ENCODE measurements at places on chromosomes 6 and 20.

DNA sequence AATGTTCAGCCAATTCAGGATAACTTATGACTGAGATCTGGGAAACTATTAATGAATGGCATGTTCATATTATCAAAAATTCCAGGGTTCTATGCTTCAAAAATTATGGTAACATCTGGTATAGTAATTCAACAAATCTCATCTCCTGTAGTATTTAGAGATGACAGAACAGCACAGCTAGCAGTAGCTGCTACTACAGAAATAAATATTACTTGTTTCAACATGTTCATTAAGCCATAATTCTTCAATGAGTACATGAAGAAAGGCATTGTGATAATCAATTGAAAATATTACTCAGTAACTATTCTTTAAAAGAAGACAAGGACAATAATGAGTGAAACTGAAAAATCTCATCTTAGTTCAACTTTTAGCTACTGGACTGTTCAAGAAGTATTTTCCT is 66.8 kb downstream of the ATG5 start:
- DNase-seq, result no peak

GRCh38 chr20:58719971-58720371 is 27.4 kb downstream of the NPEPL1 start:
- DNase-seq, result no peak

GRCh38 chr6:116411284-116411623 is 40.5 kb downstream of the DSE start:
- DNase-seq, result no peak

DNA sequence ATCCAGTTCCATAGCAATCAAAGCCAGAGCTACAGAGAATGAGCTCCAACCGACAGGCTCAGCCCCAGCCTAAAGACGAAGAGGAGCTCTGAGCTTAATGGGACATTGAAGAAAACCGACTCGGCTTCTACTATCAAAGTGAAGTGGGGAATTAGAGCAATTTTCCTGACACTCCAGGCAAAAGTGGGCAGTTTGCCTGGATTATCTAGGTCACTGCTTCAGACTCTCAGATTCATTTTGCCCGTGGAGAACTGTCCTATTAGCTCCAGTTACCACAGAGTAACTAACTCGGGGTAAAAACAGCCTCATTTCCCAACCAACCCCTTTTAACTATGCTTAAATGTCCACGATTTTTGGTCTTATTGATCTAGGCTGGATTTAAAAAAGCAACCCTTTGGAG is 592.1 kb upstream of the NRSN1 start:
- no peak for DNase-seq

- no peak for DNase-seq
These were observed 373.5 kb upstream of the BTBD3 start for GRCh38 chr20:11544029-11544678.

- DNase-seq, result no peak
These were observed 83.7 kb downstream of the CHMP4B start for GRCh38 chr20:33894798-33895197.

- no peak for DNase-seq
These were observed 66.6 kb upstream of the CTNNBL1 start for GRCh38 chr20:37627060-37627766.

DNA sequence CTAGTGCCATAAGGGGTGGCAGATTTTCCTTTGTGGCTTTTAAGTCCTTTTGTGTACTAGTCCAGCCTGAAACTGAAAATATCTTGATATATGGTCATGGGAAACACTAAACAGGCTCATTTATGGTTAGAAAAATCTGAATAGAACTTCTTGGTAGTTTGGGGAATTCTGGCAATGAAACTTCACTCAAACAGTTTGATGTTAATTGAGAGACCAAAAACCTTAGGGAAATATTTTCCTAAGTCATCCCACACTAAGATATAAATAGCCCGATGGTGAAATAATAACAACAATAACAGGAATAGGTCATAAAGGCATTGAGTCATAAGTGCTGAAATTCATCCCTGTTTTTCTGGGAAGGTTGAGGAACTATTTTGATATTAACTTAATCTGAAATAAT is 146.2 kb upstream of the SMLR1 start:
- DNase-seq, result no peak

DNA sequence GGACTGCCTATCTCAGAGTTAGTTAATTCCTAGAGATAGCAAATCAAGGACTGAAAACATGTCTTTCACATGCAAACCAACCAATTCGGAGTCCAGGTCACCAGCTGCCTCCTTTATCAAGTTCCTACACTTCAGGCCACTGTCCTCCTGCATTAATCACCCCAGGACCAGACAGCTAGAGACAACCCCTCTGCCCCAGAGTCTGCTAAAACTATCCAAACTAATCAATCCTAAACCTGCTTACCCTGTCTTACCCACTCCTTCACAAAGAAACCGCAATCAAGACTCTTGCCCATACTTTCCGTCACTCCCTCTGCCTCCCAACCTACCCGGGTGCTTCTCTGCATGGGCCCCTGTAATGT is 207.0 kb downstream of the HIVEP2 start:
- no peak for DNase-seq

GRCh38 chr6:110389689-110390382 is 25.5 kb downstream of the DDO start:
- DNase-seq, result no peak

DNA sequence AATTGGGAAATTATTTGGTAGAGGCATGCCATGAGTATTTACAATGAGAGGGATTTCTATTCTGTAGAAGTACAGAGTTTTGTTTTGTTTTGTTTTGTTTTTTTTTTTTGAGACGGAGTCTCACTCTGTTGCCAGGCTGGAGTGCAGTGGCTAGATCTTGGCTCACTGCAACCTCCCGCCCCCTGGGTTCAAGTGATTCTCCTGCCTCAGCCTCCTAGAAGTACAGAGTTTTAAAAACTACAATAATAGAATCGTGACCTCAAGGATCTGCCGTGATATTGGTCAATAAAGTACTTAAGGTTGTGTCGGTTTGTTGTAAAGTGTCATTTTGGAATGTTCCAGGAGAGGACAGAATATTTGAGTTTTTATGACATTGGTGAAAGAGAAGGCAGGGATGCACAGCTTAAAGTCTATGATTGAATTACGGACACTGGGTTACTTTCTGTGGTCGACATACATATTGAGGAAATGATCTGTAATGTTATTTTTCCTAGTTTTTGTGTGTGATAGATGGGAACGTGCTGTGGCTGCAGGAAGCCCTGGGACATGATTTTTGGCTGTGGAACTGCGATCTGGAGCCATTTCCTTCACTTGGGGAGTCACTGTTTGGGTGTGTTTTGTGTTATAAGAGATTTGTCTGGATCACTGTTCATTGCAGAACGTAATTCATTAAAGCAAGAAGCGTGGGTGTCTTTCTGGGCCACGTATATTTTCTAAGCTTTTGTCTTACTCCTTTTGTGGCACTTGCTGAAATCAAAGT is 59.6 kb downstream of the TIAM2 start:
- DNase-seq, result no peak

- DNase-seq, result no peak
These were observed 75.1 kb upstream of the AFDN start for GRCh38 chr6:167751579-167752115.

DNA sequence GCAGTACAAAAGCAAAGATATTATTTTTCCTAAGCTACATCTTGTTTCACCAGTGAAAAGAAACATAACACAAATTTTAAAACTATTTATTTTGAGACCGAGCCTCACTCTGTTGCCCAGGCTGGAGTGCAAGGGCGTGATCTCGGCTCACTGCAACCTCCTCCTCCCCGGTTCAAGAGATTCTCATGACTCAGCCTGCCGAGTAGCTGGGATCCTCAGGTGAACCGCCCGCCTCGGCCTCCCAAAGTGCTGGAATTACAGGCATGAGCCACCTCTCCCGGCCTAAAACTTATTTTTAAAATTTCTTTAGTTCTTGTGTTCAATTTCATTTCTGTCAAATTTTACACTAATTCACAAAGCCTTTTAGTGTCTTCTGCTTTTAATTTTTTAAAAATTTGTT is 5.9 kb downstream of the SRSF12 start:
- DNase-seq, result no peak

DNA sequence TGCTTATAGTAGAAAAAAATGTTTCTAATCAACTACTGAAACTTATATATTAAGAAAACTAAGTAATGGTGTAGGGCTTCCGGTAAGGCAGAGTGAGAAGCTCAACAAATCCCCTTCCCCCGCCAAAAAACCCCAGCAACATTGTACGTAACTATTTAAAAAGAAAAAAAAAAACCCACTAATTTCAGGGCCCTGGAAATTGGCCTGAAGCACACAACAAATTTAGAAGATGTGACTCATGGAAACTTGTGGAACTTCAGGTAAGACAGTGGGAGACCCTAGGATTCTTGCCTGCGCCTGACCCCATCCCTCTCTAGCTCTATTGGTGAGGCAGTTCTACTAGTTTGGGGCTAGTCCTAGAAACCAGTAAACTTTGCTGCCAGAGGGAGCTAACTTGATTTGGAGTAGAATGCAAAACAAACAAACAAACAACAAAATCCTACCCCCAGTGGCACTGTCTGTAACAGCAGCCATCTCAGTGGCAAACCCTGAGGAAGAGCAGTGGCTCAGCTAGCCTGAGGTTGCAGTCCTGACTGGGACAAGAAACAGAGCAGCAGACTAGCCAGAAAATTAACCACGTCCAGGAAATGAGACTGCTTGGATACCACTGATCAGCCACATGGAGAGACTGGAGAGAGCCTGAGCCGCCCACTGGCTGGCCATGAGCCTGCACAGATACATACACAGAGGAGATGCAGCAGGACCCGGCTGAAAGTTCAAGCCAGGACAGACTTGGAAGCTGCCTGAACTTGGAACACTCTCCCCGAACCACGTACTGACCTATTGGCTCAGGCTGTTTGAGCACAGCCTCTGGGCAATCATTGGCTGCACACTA is 135.1 kb downstream of the TBXT start:
- no peak for DNase-seq

- no peak for DNase-seq
These were observed 141.2 kb upstream of the KCNG1 start for GRCh38 chr20:51163996-51164600.

DNA sequence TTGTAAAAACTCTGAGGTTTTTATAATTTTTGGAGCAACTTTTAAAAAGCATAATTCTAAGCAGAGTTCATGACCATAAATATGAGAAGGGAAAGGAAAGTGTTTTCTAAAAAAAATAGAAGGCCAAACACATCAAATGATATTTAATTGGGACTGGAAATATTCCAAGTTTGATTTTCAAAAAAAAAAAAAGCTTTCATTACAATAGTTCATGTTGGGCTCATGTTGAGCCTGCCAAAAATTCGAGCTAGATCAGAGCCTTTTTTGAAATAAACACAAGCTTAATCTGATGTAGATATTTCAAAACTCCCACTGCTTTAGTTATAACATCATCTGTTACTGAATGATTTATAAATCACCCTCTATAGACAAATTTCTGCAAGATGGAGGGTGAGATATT is 163.4 kb upstream of the DEFB112 start:
- DNase-seq, result no peak

- no peak for DNase-seq
These were observed 150.7 kb upstream of the BTBD3 start for GRCh38 chr20:11766961-11767360.

DNA sequence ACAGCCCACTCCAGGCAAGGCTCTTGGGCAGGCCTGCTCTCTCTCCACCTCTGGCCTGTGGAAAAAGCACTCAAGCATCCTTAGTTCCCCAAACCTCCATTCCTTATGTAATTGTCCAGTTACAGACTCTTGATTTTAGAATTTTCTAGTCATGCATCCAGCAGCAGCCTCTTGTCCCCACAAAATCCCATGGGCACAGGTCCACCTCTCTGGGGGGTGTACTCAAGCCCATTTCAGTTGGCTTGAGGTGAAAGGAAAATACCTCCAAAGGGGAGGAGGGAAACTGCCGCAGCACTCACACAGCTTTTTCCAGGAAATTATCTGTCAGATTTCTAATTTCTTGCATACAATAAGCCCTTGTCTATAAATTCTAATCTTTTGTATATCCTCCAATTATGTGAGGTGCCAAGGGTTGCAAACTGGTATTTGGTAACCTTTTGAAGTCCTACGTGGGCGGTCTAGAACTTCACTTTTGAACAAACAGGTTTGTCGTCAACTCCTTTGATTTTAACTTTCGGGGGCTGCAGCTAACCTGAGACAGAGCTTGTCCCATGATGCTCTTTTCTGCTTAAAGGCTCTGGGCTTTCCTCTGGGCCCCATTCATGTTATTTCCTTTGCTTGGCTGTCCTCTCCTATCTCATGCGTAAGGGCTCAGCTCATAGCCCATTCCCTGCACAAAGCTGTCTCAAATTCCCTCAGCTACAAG is 104.7 kb upstream of the CEP85L start:
- no peak for DNase-seq

GRCh38 chr20:50083034-50083433 is 29.9 kb downstream of the UBE2V1 start:
- DNase-seq, result no peak

GRCh38 chr20:50721881-50722281 is 9.5 kb upstream of the PARD6B start:
- no peak for DNase-seq

DNA sequence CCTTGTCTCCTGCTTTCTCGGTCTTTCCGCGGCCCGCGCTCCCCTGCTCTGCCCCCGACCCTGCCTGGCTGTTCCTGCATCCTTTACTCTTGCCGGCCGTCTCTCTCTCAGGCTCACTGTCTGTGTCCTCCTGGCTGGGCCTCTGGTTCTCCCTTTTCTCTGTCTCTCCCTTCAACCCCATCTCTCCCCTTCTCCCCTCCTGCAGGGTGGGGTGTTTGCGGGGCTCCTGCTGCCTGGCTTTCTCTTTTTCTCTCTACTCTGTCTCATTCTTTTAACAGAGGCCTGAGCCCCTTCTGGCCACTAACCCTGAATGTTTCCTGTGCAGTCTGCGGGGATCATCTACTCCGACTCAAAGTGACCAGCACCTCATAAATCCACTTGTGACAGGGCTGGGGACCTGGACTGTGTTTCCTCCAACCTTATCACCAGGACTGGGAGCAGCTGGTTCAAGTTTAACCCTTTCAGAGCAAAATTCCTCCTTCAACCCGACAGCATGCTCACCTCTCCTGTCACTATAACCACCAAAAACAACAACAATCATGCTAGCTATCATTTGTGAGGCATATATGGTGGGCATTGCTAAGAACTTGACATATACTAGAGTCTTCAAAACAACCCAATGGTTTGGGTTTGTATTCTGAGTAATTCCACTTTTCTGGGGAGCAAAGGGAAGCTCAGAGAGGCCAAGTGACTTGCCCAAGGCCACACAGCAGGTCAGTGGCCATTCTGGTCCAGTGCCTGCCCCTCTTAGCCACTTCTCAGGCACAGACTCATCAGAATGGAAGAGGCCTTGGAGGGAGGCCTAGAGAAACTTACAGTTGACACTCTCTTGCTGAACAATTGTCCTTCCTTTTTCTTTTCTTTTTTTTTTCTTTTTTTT is 811 bp upstream of the RSPO4 start:
- DNase-seq, result no peak
